ENCODE measurements at places on chromosomes 4 and X.

DNA sequence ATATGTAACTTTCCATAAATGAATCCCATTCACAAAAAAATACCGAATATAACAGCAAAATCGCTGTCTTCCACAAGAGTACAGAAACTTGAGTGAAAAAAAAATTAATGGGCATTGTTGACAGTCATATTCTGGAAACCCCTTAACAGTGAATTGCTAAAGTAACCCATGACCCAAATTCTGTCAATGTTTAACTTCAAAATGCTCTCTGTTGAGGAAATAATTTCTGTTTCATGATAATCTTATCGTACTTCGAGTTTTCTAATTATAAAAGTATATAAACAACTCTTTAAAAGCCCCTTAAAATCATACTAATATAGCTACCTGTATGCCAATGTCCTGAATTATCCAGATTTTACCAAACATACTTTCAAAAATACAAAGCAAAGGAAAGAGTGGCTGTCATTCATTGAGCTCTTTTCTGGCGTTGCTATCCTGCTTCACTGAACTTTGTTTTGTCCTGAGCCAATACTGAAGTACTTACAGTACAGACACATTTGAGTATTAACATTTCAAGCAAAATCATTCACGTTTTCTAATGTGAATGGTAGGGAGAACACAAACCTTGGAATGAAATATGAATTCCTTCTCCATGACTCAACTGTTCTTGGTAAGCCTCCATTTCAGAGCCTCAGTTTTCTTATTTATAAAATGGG, 2.4 kb downstream of the XAGE3 start:
- DNase-seq: no peak

DNA sequence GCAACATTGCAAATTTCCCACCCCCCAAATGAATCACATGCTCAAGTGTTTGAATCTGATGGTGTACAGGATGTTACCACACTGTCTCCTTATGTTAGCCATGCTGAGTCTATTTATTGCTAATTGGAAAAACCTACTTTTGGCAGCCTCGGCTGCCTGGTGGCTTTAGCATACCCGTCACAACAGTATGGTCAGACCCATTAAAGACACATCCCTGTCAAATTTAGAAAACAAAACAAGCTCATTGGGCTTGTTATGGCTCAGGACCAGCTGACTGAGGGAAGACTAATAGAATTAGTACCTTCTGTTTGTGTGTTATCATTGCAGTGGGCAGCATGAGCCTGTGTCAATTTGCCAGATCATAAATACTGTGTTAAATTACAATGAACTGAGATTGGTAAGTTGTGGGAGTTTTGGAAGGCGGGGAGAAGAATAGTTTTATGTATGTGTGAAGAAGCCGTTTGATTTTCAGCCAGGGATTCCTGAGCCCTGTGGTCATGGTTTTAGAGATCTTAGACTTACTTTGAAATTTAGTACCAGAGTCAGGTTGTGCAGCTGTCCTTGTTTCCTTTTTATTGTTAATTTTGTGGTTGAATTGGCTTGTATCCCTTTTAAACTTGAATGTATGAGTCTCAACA, 66.8 kb downstream of the POLA1 start:
- no peak for DNase-seq

- DNase-seq: no peak
These were observed 715.8 kb downstream of the CCSER1 start for GRCh38 chr4:90842960-90843359.

- DNase-seq: no peak
These were observed 95.9 kb downstream of the PDGFC start for GRCh38 chr4:156875704-156876103.

DNA sequence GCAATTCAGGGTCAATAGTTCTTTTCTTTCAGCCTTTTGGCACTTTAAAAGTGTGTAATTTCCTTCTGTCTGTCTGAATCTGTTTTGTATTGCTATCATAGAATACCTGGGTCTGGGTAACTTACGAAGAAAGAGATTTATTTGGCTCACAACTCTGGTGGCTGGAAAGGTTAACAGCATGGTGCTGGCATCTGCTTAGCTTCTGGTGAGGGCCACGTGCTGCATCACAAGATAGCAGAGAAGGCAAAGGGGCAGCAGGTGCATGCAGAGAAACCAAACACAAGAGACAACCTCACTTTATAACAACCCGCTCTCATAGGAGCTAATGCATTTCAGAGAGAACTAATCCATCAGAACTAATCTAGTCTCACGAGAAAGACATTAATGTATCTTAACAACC, 18.8 kb downstream of the RGN start:
- DNase-seq: no peak

DNA sequence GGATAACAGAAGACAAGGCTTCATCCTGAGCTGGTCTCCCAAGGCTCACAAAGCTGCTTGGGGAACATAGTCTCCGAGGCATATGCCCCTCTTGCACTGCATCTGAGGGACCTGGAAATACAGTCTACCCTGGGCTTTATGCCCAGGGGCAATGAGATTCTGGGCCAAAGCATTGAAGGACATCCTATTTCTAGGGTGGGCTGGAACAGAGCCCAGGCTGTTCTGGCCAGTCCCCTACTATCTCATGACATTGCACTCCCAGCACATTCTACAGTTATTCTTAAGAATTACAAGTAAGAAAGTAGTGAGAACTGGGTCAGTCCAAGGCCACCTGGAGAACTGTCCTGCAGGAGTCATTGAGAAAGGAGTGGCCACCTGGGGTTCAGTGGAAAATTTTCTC, 107.6 kb downstream of the USP46 start:
- DNase-seq: no peak

- no peak for DNase-seq
These were observed 165.6 kb upstream of the S100G start for GRCh38 chrX:16484338-16484737.
